Stimulated activated CD4-positive, alpha-beta T cell treated with anti-CD3 and anti-CD28 coated beads, Interleukin-12 subunit alpha, Interleukin-12 subunit beta, amount 100 ng/mL, for 48 hours (primary cell): ENCODE measurements at places on chromosomes 12 and 14.
A peak's percentile ranks its signal among the peaks of the same experiment; 100 is the strongest.

DNA sequence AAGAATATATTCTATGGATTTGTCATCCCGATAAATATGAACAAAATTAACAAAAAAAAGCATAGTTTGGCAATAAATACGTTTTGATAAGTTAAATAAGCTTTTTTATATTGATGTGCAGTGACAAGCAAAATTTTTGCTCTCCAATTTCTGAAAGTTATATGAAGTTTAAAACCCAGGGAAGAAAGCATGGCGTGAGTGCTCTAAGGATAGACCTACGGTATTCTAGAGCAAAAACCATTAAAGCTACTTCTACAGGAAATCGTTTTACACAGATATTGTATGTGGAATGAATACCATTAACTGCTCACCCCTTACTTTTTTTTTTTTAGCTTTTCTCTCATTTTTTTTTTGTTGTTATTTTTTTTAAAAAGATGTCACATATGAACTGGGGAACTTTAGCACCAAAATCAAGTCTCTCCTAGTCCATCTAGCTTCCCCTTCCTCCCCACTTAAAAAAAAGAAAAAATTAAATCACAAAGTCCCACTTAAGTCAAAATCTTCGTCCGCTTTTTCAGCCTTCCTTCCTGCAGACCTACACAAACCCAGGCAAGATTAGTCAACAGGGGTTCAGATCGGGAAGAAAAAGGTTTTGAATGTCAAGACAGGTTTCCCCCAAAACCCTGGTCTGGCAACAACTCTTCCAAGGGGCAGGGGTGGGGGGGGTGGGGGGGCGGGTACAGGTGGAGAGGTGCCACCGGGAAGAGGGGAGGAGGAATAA, 4.4 kb downstream of the ZFP36L1 start:
- DNase-seq = no peak

- DNase-seq = no peak
Observed at GRCh38 chr12:14654416-14654815, 42.0 kb downstream of the GUCY2C start.

GRCh38 chr12:40525054-40525453, 167.2 kb upstream of the CNTN1 start:
- no peak for DNase-seq

- peak; percentile 77 for DNase-seq
Observed at GRCh38 chr14:106372870-106373652, 846.7 kb downstream of the TMEM121 start.

GRCh38 chr14:46054526-46054925, 597.1 kb downstream of the RPL10L start:
- no peak for DNase-seq
